ENCODE measurements at places on chromosomes 6 and 20.

- DNase-seq: peak; percentile 8
These were observed 89.2 kb upstream of the ARID1B start for GRCh38 chr6:156687789-156688619.

- peak; percentile 39 for DNase-seq
These were observed at the start of gene AIG1 for GRCh38 chr6:143060806-143061596. AIG1 (plus strand) TSS chr6:143060889; CDS start chr6:143060926, 37 bp downstream.

GRCh38 chr6:56807989-56808337 is 146.9 kb upstream of the BEND6 start:
- no peak for DNase-seq

DNA sequence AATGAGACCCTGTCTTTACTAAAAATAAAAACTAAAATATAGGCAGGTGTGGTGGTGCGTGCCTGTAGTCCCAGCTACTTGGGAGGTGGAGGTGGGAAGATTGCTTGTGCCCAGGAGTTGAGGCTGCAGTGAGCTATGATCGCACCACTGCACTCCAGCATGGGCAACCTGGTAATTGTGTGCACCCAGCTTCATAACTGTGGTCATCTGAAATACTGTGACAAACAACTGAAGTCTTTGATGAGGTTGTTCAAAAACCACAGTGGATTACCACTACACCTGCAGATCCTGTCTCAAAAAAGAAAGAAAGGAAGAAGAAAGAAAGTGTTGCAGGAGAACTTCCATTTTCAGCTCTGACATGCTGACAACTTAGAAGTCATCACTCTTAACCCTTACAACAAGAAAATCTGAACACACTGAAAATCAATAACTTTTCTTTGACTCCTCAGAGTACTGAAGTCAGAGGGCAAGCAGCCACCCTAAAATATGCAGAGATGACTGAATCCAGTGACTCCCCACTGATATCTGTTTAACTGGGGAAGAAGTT is 13.8 kb upstream of the ZBP1 start:
- DNase-seq: no peak

GRCh38 chr6:119040636-119041035 is 37.8 kb downstream of the FAM184A start:
- no peak for DNase-seq

GRCh38 chr6:79571030-79571367 is 33.8 kb upstream of the LCA5 start:
- no peak for DNase-seq

- peak; percentile 77 for DNase-seq
These were observed 78.1 kb downstream of the CFAP61 start for GRCh38 chr20:20130399-20130798.

DNA sequence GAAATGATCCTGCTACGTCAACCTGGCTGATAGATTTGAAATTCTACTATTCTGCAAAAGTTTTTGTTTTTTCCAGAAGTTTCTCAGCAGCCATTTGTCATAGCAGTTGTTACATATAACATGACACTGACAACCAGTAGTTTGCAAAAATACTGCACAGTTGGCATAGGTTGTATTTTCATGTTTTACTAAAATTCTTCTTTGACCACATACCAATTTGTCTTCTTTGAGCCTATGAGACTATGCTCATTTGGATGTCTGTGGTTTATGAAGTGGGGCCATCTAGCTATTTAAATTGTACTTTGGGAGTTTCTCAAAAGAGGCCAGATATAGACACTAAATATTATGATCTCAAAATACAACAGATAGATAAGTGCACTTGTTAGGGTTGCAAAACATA is 104.9 kb upstream of the PREP start:
- DNase-seq: no peak

- DNase-seq: peak; percentile 13
These were observed 103.0 kb downstream of the ADTRP start for GRCh38 chr6:11675601-11676000.

- no peak for DNase-seq
These were observed 42.1 kb upstream of the LOC128125822 start for GRCh38 chr6:63530182-63530581.

GRCh38 chr20:36261389-36262105 is 25.3 kb downstream of the AAR2 start:
- DNase-seq: no peak

GRCh38 chr6:112289038-112289566 is 34.7 kb upstream of the LAMA4 start:
- DNase-seq: peak; percentile 49

GRCh38 chr6:81816380-81816779 is 63.9 kb upstream of the TENT5A start:
- peak; percentile 18 for DNase-seq

- no peak for DNase-seq
These were observed 471.5 kb downstream of the EPM2A start for GRCh38 chr6:145263778-145264211.

- DNase-seq: no peak
These were observed 87.1 kb downstream of the CEBPB start for GRCh38 chr20:50277460-50278376.

DNA sequence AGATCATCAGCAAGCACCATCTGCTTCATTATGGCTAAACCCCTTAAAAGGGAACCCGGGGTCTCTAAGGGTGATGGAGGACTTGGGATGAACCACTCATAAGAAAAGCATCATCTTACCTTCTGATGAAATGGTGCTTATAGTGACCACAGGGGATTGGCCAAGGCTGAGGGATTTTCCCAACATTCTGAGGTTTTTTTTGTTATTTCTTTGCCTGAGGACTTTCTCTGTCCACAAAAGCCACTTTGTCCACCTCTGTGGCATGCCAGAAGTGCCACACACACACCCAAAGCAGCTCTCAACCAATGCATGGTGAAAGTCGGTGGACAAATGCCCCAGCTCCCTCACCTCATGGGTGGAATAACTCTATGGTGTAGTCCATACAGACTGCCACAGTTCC is 79.3 kb upstream of the TOP1 start:
- DNase-seq: no peak

GRCh38 chr6:1709234-1709641 is 99.5 kb downstream of the FOXC1 start:
- DNase-seq: no peak

DNA sequence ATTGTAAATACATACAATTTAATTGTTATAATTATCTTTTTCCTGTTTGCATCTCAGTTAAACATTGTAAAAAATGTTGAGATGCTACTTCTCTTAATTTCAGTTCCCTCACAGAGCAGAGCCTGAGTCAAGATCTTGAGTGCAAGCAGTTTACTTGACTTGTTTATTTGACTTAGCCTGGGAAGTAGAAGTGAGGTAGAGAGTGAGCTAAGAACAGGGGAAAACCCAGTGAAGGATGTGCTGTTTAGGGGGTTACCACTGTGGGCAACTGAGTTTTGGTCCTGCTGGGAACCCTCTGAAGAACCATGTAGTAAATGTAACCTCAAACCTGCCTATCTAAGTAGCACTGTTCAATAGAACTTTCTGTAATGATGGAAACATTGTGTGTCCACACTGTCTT is 495.2 kb upstream of the FLRT3 start:
- DNase-seq: no peak

DNA sequence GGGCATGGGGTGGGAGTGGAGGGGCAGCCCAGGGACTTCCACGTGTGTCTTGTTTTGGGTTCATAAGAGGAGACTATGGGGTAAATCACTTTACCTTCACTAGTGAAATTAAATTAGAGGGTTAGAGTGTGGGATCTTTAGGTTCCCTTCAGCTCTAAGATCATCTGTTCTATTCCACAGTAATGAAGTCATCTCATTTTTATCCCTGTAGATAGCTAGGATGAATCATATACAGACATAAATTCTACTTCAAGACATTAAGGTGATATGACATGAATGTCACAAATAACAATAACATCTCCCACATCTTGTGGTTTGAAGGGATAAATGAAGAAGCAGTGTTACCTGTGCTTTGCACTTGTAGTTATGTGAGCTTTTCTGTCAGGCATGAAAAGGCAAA is 83.8 kb downstream of the ELOVL4 start:
- DNase-seq: no peak

- no peak for DNase-seq
These were observed 42.3 kb upstream of the TMEM181 start for GRCh38 chr6:158517581-158517980.

DNA sequence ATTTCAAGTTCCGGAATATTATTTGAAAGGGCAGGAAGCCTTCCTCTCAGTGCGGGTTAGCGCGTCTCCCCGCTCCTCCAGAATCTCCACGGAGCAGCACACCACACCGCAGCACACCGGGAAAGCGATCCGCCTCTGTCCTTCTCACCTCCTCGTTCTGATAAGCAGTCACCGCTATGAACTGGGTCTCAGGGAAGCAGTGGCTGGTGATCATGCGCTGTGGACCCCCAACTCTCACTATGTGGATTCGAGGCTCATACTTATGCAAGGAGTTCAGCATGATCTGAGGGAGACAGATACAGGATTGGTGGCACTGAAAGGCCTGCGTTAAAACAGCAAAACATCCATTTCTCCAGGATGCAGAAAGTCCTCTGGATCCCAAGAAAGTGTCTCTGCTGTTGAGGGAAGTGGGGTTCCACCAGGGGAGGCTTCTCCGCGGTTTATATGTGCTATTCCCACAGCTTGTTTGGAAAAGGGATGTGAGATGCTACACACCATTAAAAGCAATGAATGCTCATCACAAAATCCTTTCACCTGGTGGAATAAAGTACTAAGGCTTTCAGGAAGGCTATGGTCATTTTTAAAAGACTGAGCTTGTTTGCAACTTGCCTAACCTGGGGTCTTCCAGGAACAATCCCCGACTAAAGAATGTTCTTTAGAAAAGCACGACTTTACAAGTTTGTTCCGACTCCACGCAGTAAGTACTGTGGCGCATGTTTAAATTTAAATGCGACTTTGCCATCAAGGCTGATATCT is 1.9 kb downstream of the TBXT start:
- DNase-seq: no peak

GRCh38 chr6:51660767-51661166 is 426.6 kb downstream of the PKHD1 start:
- no peak for DNase-seq

DNA sequence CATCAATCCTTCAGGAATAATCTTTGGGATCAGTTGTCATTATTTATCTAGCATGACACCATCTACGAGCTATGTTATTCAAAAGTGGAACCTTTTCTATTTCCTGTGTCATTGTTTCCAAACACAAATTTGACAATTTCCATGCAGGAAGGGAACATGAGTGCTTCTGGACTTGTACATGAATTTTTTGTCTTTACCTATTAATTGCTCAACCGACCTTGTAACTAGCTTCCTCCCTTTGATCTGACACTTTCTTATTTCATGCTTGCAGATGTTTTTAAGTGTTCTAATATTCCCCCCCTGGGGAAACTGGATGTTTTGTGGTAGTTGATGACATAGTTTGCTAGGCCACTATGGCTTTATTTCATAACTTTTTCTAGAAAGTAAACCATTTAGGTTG is 139.4 kb downstream of the BMP2 start:
- no peak for DNase-seq

GRCh38 chr6:45677381-45678284 is 299.9 kb upstream of the SUPT3H start:
- peak; percentile 3 for DNase-seq

DNA sequence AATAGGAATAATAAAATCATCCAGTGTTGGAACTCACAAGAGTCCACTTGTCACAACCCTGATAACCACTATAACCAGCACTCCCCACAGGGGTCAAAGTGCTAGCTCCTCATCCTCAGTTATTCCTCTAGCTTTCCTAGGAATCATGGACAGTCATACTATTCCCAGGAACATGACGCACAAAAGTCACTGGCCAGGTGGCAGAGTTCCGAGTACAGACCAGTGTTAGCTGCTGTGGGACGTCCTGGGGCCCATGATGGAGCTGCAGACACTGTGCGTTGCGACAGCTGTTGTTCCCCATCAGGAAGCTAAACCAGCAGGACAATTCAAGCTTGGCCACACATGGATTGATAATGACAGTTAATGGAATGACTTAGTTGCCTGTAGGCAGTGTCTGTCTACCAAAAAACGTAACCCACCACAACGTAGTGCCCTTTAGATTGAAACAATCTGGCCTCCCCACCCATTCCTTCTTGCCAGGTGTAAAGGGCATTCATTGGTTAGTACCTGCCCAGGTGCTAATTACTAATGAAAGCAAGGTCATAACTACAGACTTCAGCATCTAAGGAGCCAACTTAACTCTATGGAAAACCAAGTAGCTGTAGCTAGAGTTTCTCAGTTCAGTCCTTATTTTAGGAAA is 17.4 kb downstream of the EZR start:
- DNase-seq: no peak
